ENCODE measurements at places on chromosomes 3 and 15.

GRCh38 chr15:88465633-88466224 is 1.5 kb downstream of the MRPL46 start:
- no peak for DNase-seq

- no peak for DNase-seq
Measured at GRCh38 chr15:65416845-65417416, 5.8 kb downstream of the IGDCC4 start.

DNA sequence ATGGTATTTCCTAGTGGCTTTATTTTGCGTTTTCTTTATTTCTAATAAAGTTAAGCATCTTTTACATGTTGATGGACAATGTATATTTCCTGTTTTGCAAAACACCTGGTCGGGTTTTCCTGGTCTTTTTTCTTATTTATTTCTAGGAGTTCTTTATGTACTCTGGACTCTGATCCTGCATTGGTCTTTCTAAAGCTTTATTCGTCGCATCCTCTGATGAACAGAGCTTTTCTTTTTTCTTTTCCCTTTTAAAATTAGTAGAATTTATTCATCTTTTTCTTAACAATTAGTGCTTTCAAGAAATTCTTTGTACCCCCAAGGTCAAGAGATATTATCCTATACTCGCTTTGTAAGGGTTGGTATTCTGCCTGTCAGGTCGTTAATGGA is 32.2 kb downstream of the ZDHHC19 start:
- no peak for DNase-seq

DNA sequence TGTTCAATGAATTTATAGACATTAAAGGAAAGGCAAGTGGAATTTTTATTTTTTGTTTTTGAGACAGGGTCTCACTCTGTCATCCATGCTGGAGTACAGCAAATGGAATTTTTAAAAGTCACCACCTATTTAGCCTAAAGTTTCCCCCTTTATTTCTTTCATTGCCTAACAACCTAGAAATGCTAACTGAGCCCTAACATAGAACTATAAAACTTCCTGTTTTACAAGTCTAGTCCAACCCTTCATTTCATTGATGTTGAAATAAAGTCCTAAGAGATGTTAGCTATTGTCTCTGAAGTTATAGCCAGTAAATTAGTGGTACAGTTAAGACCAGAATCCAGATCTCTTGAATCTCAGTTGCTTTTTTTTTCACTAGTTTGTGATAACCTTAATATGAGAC is 39.0 kb downstream of the MAPK6 start:
- DNase-seq = no peak

DNA sequence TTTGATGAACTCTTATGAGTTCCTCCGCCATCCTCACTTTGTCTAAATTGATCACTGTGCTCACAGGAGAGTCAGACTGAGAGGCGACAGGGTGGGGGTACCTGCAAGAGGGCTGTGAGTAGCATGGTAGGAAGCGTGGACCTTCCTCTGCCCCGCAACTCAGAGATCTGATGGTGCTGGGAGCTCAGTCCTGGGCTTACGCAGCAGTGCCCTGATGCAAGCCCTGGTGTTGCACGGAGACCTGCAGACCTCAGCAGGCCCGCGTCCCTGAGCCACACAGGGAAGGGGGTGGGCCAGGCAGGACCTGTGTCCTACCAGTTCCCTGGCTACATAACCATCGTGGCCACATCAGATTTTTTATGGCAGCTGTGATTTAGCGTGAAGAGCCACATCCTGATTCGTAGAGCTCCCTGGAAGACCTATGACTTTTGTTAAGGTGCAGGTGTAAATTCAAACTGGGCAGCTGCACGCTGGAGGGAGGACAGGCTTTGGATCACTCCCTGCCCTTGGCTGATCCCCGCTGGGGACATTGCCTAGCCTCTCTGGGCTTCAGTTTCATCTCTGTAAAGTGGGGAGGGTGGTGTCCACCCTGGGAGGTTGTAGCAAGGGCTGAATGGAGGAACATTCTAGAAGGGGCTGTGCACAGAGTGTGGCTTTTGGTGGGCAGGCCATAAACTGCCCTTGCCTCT is 176.1 kb downstream of the KLF13 start:
- DNase-seq = no peak

DNA sequence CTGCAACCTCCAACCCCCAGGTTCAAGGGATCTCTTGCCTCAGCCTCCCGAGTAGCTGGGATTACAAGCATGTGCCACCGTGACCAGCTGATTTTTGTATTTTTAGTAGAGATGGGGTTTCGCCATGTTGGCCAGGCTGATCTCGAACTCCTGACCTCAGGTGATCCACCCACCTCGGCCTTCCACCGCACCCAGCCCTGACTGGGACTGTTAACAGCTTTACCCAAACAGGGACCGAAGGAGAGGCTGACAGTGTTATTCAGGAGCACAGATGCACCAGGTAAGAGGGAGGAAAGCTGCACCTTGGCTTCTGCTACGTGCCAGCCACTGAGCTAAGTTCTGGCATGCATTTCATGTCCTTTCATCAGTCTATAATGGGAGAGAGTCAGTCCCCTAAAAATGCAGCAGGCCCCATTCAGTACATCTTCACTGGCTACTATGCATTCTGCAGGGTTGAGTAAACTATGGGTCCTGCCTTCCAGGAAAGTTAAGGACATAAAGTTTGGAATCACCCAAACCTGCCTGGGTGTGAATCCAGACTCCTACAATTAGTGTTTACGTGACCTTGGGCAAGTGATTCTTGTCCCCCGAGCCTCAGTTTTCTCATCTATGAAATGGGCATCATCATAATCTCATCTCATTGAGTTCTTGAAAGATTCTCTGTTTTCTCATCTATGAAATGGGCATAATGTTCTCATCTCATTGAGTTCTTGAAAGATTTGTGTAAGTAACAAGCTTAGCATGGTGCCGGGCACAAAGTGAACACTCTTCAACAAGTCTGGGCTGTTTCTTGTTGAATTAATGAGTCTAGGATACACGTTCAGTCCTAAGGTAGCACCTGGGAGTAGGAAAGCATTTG is 82.2 kb downstream of the CPN2 start:
- DNase-seq = no peak

- no peak for DNase-seq
Measured at GRCh38 chr3:124256156-124256555, 264.2 kb upstream of the ROPN1 start.

- no peak for DNase-seq
Measured at GRCh38 chr3:118495206-118495605, 539.4 kb downstream of the IGSF11 start.

GRCh38 chr3:195899701-195900435 is 8.5 kb downstream of the TNK2 start:
- DNase-seq = no peak

DNA sequence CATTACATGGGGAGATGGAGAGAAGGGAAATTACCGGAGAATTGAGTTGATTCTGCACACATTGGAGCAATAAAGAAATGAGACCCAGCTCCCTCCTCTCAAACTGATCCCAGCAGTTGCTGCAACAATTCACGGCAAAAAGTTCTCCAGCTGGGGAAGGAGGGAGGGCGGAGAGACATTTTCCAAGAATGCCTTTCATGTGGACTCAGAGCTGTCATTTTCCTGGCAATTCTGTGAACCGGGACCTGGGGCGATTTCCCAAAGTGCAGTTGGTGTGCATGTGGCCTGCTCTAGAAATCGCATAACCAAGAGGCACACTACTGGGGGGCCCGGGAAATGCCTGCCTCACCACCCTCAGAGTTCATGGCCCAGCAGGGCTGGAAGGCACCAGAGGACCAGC is 48.7 kb upstream of the IREB2 start:
- DNase-seq = no peak

- DNase-seq = no peak
Measured at GRCh38 chr3:173826901-173827609, 429.5 kb downstream of the NLGN1 start.

DNA sequence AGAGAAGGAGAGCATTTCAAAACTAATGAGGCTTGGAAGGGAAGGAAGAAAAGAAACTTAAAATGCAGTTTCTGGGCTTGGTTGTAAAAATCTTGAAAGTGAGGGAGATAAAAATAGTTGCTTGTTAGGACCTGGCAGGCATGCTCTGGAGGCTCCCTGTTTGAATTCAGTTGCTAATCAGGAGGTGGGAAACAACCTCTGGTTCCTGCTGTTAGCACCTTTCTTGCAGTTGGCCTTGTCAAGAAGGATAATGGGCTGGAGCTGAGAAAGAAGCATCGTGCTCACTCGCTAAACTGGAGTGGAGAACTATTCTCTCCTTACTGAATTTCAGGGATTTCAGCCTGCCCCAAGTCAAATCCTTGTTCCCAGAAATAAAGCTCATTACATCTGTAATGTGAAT is 23.4 kb downstream of the SNAPC5 start:
- no peak for DNase-seq

DNA sequence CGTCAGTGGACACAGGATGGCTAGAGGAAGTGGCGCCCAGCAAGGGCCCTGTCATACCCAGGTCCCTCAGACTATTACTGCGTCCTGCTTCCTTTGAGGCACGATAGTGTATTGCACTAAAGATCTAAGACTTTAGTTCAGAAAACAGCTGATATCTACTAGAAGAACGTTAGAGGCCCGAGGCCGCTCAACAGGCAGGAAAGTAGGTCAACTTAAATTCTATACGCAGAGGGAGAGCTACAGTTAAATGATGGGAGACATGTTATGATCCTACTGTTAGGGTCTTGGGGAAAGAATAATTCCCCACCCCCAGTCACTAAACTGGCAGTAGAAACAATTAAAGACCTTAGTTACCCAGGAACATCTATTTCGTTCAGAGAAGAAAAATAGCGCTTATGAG is 317.8 kb downstream of the CHST2 start:
- DNase-seq = no peak

DNA sequence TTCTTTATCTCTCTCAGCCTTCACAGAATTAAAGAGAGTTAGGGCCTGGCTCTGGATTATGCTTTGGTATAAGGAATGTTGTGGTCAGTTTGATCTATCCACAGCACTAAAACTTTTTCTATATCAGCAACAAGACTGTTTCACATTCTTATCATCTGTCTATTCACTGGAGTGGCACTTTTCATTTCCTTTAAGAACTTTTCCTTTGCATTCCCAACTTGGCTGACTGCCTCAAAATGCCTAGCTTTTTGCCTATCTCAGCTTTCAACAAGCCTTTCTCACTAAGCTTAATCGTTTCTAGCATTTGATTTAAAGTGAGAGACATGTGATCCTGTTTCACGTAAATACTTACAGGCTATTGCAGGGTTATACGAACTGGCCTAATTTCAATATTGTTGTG is 471.8 kb downstream of the GBE1 start:
- DNase-seq = no peak

- DNase-seq = no peak
Measured at GRCh38 chr3:186035277-186035676, 73.6 kb downstream of the ETV5 start.

DNA sequence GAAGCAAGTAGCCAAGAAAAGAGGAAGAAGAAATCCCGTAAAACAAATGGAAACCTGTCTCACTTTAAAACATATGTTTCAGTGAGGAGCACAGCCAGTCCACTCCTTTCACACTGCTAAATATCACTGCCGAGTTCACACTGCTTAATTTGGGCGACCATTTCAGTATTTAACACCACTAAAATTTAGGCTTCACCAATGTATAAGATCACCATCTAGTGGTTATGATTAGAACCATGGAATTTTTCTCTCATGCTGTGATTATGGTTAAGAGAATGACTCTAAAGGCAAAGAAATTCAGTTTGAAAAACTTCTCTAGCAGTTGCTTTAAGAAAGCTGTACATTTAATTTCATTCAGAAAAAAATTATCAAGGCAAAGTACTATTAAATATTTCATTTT is 16.6 kb downstream of the SLC4A7 start:
- no peak for DNase-seq

- no peak for DNase-seq
Measured at GRCh38 chr3:64047787-64048186, 24.5 kb upstream of the PSMD6 start.

- DNase-seq = no peak
Measured at GRCh38 chr3:1728510-1728909, 370.2 kb upstream of the CNTN4 start.

GRCh38 chr3:72353236-72354128 is 494.8 kb downstream of the SHQ1 start:
- no peak for DNase-seq

- DNase-seq = no peak
Measured at GRCh38 chr3:133703915-133704314, 42.2 kb upstream of the TOPBP1 start.

DNA sequence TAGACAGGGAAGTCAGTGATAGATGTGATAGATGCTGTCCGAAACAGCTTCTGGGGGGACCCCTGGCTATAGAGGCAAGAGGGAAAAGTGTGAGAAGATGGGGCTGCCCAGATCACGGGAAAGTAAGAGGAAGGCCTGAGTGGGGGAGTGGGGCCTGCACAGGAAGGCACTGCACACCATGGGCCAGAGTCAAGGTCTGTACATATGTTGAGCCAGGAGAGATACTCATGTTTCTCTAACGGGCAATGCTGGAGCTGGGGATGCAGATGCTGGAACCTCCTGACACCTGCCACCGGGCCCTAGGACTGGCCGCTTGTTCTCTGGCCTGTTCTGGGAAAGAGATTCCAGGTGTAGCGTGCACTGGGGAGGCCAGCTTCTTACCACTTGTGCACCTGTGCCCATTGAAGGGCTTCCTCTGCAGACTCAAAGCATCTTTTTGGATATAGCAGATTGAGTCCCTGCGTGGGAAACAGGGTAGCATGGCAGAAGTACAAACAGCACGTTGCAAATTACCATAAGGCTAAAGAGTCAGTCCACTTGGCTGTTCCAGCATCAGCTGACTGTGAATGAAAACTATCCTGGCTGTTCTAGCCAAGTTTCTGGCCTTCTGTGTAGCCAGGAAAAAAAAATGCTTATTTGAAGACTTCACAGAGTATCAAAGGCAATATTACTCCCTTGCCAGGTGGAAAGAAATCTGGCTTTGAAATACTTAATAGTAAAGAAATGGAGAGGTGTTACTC is 77.1 kb upstream of the GSK3B start:
- no peak for DNase-seq

DNA sequence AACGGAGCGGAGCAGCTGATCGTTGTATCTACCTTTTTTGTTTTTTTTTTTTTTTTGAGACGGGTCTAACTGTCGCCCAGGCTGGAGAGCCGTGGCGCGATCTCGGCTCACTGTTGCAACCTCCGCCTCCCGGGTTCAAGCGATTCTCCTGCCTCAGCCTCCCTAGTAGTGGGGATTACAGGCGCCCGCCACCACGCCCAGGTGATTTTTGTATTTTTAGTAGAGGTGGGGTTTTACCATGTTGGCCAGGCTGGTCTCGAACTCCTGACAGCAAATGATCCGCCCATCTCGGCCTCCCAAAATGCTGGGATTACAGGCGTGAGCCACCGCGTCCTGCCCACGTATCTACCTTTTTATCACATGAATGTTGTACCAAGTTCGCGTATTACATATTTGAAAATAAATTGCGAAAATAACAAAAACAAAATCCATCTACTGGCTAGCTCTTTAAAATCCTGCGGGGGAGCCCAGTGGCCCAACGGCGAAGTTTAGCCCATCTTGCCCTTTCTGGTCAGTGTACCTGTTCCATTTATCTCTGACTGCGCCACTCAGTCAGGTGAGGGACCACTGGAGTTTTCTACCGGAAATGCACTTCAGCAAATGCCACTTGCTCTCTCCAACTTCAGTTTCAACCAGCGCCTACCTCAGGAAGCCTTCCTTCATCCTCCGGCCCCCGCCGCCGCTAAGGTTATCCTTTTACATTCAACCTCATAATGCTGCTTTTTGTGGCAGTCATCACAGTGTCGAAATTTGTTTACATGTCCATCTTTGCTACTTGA is 1.2 kb upstream of the EIF3J start:
- no peak for DNase-seq

Measured in stimulated activated CD4-positive, alpha-beta T cell treated with anti-CD3 and anti-CD28 coated beads, Interleukin-1b, Interleukin-23, amount 100 ng/mL, for 1 hour (primary cell).